Osteoblast (primary cell): ENCODE measurements at places on chromosomes 3 and 15. TPM values are rescaled to one million over a fixed set of nuclear protein-coding genes. Genes with fewer than 3 reads are reported as not detected.

Gene ALG3
- 26.8 and 28.9 TPM in 2 replicates for total RNA-seq

Gene ITPKA
- 0.29 and 0.36 TPM in 2 replicates for total RNA-seq

Gene ETFA
- total RNA-seq: 85.0 and 110 TPM in 2 replicates

Gene C3orf38
- total RNA-seq: 33.6 and 35.5 TPM in 2 replicates

Gene CASR
- total RNA-seq: not detected in 2 replicates

Gene RPL15
- 1,871 and 2,086 TPM in 2 replicates for total RNA-seq

Gene DNASE1L3
- total RNA-seq: not detected in 2 replicates

Gene NECTIN3
- 39.8 and 52.5 TPM in 2 replicates for total RNA-seq

Gene OR5K2
- total RNA-seq: not detected in 2 replicates

Gene MORC1
- total RNA-seq: not detected in 2 replicates

Gene FBXL2
- total RNA-seq: 23.2 and 23.6 TPM in 2 replicates

Gene GOLGA8J
- total RNA-seq: 0.29 TPM in 1 of 2 replicates, not detected in the other

Gene RPUSD2
- 9.0 and 11.5 TPM in 2 replicates for total RNA-seq

Gene PPM1L
- 2.4 and 4.3 TPM in 2 replicates for total RNA-seq

Gene ATP8B4
- total RNA-seq: 0.88 and 1.1 TPM in 2 replicates

Gene HCN4
- not detected in 2 replicates for total RNA-seq

Gene NPAP1
- not detected in 2 replicates for total RNA-seq

Gene XPC
- total RNA-seq: 50.1 and 52.1 TPM in 2 replicates

Gene C3orf49
- total RNA-seq: not detected in 2 replicates

Gene CADM2
- total RNA-seq: 0.29 TPM in 1 of 2 replicates, not detected in the other

Gene DAZL
- not detected in 2 replicates for total RNA-seq

Gene GP5
- total RNA-seq: 0.29 and 0.36 TPM in 2 replicates

Gene TBC1D2B
- 57.8 and 58.3 TPM in 2 replicates for total RNA-seq

Gene UBA7
- total RNA-seq: 76.7 and 81.3 TPM in 2 replicates

Gene LRRC31
- not detected in 2 replicates for total RNA-seq

Gene C3orf85
- total RNA-seq: not detected in 2 replicates

Gene CCR9
- total RNA-seq: not detected in 2 replicates

Gene PRR20G
- not detected in 2 replicates for total RNA-seq

Gene PRSS50
- total RNA-seq: not detected in 2 replicates

Gene SLC9A9
- total RNA-seq: 6.5 and 8.3 TPM in 2 replicates

Gene CYP11A1
- 1.4 and 2.1 TPM in 2 replicates for total RNA-seq

Gene ANKRD63
- not detected in 2 replicates for total RNA-seq

Gene C3orf62
- 1.8 and 3.6 TPM in 2 replicates for total RNA-seq

Gene AADAC
- not detected in 2 replicates for total RNA-seq

Gene GOLGA6L7
- total RNA-seq: not detected in 2 replicates

Gene BLM
- 1.4 and 1.5 TPM in 2 replicates for total RNA-seq

Gene ERC2
- total RNA-seq: 0.36 TPM in 1 of 2 replicates, not detected in the other

Gene POC1A
- total RNA-seq: 1.8 and 3.2 TPM in 2 replicates

Gene PLSCR1
- 35.1 and 48.3 TPM in 2 replicates for total RNA-seq

Gene CSNK1G1
- 34.0 and 35.4 TPM in 2 replicates for total RNA-seq

Gene ADGRG7
- total RNA-seq: not detected in 2 replicates

Gene PLCB2
- under 0.01 TPM in 2 replicates for total RNA-seq

Gene DNAJB11
- total RNA-seq: 33.9 and 35.8 TPM in 2 replicates

Gene FLNB
- total RNA-seq: 259 and 274 TPM in 2 replicates

Gene ZPLD1
- total RNA-seq: under 0.01 TPM in 1 of 2 replicates, not detected in the other

Gene GNB4
- 79.3 and 92.3 TPM in 2 replicates for total RNA-seq
